ENCODE measurements at places on chromosomes 3 and 15. TPM values are rescaled to one million over a fixed set of nuclear protein-coding genes. Genes with fewer than 3 reads are reported as not detected.

Gene EPM2AIP1
- 29.5 TPM for total RNA-seq

Gene DNASE1L3
- 0.53 TPM for total RNA-seq

DNA sequence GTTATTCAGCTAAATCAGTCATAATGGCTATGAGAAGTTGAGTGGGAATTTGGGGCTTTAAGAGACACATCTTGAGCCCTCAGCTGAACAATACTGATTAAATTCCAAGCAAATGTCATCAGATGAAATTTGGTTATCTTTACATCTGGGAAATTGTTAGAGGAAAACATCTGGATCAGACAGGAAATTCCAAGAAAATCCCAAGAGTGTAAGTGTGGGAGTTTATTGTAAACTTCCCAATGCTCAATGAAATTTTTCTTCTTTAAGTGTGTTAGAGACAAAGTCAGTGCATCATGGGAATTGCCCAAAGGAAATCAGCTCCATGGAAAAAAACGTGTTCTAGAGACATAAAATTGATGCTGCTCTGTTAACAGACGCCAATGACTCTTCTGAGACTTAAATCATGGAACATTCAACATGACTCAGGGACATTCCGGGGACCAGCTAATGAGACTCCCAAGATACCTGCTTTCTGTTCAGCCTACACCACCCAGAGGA, 19.8 kb upstream of the DCLK3 start:
- DNase-seq: no peak

GRCh38 chr3:39573392-39573791, 105.9 kb downstream of the MOBP start:
- DNase-seq: no peak

DNA sequence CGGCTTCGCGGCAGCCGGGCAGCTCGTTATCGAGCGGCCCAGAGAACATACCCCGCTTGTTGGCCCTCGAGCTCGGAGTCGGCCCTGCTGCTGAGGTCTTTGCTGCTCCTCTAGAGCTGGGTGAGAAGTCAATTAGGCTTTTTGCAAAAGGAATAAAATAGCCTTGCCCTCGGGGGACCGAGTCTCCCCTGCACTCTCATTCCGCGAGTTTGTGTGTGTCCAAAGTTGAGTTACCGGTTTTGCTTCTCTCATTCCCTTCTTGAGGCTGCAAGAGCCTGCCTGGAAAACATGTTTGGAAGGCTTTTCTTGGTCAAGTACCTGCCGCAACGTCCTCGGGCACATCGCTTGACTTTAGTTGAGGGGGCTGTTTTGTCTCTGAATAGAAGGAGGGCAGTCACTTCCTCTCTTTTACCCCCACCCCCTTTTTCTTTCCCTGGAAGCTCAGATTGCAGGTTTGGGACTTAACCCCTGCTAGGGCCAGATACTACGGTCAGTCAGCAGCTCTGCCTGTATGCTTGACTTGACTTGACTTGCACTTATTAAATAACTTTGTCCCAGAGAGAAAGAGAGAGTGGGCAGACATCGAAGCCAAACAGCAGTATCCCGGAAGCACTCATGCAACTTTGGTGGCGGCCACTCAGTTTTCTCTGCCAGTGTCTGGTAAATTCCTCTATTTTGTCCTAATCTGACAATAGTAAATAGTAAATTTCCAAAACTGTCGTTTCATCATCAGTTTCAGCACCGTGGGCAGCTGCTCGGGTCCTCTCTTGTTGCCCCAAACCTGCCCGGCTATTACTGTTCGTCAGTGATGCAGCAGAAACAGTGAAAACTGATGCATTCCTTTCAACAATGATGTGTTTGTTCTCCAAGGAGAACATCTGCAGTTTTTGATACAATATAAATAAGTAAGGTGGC, 609 bp downstream of the RNF13 start:
- DNase-seq: no peak

DNA sequence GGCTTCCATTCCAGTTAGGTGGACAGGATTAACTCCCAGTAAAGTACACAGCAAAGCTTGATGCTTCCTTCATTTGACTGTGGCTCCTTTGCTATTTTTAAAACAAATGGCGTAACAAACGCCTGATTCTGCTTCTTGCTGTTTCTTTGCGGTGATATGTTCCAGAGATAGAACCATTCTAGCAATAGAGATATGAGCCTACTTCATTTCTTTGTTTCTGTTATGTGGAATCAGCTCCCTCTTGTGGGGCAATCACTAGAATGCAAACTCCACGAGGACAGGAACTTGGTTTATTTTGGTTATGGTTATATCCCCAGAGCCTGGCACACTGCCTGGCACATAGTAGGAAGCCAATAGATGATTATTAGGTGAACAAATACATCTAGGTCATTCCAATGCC, 122.6 kb upstream of the SLC6A11 start:
- no peak for DNase-seq

GRCh38 chr3:192365571-192365970, 361.8 kb downstream of the FGF12 start:
- DNase-seq: no peak

GRCh38 chr3:67875338-67875737, 220.9 kb upstream of the SUCLG2 start:
- DNase-seq: no peak

DNA sequence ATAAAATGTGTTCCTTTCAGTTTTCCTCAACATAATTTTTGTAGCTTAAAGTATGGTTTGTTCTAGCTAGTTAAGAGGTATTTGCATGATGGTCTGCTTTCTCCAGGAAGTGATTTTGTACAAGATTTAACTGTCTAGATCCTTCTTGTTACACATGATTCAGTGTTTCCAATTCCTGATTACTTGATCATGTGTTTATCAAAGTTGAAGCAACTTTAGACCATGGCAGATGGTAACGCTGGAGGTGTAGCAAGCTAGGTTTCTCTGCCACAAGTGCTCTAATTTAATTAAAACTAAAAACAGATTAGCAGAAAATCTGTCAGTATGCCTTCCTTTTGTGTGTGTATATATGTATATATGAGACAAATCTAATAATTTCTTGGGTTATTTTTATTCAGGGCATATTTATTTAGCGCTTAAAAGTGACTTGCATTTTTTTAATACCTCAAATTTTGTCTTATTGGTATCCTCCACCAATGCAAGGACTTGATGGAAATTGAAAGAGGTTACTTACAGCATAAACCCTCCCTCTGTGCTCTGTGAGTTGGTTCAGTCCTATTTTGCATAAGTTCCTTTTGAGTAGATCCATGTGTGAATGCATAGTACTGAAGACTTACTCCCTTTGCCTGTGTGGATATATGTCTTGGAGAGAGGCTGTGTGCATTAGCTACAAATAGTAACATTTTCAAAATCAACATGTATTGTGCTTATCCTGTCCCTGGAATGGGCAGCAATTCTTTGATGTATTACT, 157.3 kb upstream of the CGNL1 start:
- DNase-seq: no peak

- no peak for DNase-seq
These were observed 58.9 kb downstream of the TMEM108 start for GRCh38 chr3:133096900-133097613.

Gene CSPG4
- not detected for total RNA-seq

- no peak for DNase-seq
These were observed 908.3 kb downstream of the TUSC7 start for GRCh38 chr3:117617906-117618305.

- no peak for DNase-seq
These were observed 101.7 kb upstream of the TP63 start for GRCh38 chr3:189529468-189529867.

Gene GABRR3
- total RNA-seq: not detected

GRCh38 chr3:64638511-64638910, 49.3 kb downstream of the ADAMTS9 start:
- no peak for DNase-seq

DNA sequence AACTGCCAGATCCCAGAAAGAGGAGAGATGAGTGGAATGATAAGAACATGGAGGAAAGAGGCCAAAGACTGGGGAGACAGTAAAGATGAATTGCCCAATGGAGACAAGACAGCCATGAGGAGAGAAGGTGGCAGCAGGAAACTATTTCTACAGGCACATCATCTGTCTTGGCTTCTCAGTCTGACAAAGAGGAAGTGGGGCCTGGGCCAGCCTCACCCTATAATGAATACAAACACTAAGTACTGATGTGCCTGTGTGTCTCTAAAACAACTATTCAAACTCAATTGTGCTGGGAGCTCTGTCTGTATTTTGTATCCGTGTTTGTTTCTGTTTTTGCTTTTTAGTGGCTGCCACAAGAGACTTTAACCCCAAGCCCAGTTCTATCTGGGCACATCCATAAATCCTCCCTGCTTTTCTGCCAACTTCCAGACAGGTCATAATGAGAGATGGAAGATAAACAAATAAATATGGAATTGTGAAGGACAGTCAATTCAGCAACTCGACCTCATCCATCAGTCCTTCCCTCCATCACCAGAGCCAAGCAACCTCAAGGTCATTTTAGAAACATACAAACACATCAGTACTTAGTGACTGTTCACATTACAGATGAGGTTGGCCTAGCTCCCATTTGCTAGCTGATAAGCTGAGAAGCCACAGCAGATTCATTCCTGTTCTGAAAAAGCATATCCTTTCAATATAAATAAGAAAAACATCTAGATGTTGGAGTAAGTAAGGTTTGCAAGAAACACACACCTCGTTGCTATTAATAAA, 116.7 kb downstream of the CADPS start:
- DNase-seq: no peak

GRCh38 chr3:172272698-172273097, 175.6 kb downstream of the GHSR start:
- no peak for DNase-seq

DNA sequence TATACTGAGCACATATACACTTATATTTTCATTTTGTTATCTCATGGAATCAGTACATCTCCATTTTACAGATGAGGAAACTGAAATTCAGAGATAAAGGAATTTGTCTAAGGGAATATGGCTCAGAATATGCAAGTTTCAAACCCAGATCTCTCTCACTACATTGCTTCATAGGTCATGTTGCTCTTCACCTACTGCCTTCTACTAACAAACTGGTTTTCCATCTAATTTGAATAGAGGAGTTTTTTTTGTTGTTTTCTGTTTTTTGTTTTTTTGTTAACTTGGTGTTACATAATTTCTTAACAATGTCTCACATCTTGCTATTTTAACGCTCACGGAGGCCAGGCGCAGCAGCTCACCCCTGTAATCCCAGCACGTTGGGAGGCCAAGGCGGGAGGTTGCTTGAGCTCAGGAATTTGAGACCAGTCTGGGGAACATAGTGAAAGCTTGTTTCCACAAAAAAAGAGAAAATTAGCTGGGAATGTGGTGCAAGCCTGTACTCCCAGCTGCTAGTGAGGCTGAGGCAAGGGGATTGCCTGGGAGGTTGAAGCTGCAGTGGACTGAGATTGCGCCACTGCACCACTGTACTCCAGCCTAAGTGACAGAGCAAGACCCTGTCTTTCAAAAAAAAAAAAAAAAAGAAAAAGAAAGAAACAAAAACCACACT, 37.0 kb downstream of the FMN1 start:
- no peak for DNase-seq

- no peak for DNase-seq
These were observed 392.4 kb upstream of the PROK2 start for GRCh38 chr3:72177075-72178050.

Gene TMEM40
- total RNA-seq: not detected

DNA sequence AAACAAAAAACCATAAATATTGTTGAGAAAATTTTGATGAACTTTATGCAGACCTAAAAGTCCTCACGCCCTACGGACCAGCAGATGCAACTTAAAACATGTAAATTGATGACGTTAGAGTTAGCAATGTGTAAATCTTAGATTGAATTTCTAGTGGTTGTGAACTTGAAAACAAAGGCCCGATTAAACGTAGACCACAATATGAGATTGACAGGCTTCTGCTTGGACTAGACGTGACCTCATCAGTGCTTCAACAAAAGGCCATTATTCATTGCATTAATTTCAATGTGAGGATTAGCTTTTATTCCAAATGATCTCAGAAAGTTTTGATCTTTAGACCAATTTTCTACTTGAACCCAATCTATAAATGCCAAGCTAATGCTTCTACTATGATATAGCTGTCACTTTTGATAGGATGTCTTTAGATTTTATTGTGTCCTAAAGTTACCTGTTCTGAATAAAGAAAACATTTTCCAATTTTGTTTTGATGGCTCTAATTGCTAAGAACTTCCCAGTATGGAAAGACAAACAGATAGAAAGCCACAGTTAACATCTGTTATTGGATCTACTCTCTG, 55.4 kb upstream of the SPPL2A start:
- DNase-seq: no peak

GRCh38 chr3:157594413-157594812, 91.2 kb upstream of the VEPH1 start:
- DNase-seq: no peak

DNA sequence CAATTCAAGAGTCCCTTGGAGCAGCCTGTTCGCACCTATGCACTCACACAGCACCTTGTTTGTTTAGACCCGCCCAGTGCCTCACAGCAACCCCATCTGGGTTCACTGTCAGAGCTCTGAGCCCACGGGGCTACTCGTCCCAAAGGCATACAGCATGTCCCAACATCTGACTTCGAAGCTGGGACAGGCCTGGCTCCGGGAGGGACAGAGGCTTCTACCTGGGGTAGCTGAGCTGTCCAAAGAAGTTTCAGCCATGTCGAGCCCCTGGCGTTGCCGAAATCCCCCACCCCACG, 28.6 kb upstream of the CYP11A1 start:
- no peak for DNase-seq

Gene VIPR1
- 67.6 TPM for total RNA-seq

DNA sequence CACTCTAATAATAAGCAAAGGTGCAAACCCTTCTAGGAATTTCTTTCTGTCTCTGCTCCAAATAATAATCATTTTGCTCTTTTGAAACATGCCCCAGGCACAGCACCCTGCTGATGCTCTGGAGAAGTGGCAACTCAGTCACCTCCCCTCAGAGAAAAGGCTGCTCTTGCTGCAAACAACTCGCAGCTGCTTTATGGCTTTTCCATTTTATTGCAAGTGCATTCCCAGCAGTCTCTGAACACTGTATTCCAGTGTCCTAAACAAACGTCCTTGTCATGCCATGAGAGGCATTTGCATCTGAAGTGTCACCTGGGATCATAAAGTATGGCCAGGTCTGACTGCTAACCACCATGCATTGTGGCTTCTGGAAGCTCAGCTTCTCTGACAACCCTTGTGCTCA, 358.1 kb upstream of the TRIM42 start:
- no peak for DNase-seq
